Suprapubic skin (tissue), 4 donors: ENCODE measurements at places on chromosomes 5 and 9. TPM values are rescaled to one million over a fixed set of nuclear protein-coding genes. Genes with fewer than 3 reads are reported as not detected.

- no peak overlapping the region for H3K4me3 ChIP-seq
- no peaks in the 10 kb centered on the region for H3K27me3 ChIP-seq
- H3K27ac ChIP-seq, result no peak overlapping the region
- no peaks in the 10 kb centered on the region for H3K36me3 ChIP-seq
- DNase-seq, result no peak
These were observed 958 bp downstream of the CD180 start for GRCh38 chr5:67195406-67196275.

DNA sequence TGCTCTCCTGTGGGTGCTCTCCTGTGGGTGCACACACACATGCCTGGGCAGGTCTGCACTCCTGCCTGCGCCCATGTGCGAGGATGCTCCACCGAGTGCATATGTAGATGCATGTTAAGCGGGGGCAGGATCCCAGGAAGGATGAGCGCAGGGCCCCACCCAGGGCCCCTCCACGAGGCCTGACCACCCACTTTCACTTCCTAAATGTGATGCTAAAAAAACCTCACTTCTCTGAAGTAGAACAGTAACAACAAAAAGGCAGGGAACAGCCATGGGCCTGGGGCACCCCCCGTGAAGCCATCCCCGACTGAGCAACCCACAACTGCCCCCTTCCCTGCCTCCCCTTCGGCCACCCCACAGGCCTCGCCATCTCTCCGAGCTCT, 48.2 kb upstream of the SARDH start:
- H3K27me3 ChIP-seq, result no peaks in the 10 kb centered on the region
- no peak for DNase-seq
- no peak overlapping the region for H3K27ac ChIP-seq
- no peak overlapping the region for H3K4me3 ChIP-seq
- H3K36me3 ChIP-seq, result peaks cover 11% of the 10 kb centered on the region

DNA sequence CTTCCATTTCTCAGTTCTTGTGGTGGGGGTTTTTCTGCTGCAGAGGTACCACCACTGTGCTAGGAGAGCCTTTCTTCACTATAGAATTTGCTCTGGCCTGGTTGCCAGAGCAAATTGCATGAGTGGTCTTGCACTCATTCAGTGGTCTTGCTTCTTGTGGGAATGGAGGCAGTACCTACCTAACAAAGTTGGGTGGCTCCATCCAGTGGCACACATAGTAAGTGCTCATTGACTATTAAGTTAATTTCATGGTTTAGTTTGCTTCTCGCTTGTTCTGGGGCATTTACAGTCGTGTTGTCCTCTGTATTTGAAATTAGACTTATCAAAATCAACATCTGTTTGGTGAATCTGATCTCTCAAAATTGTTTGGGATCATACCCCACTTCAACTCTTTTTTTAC, 23.0 kb downstream of the SLC28A3 start:
- DNase-seq, result no peak
- peaks cover 5% of the 10 kb centered on the region for H3K4me1 ChIP-seq
- no peaks in the 10 kb centered on the region for H3K36me3 ChIP-seq
- H3K27ac ChIP-seq, result no peak overlapping the region
- H3K27me3 ChIP-seq, result no peaks in the 10 kb centered on the region

Gene MUSK
- not detected for total RNA-seq

Gene ZBED3
- 2.2 TPM for total RNA-seq

DNA sequence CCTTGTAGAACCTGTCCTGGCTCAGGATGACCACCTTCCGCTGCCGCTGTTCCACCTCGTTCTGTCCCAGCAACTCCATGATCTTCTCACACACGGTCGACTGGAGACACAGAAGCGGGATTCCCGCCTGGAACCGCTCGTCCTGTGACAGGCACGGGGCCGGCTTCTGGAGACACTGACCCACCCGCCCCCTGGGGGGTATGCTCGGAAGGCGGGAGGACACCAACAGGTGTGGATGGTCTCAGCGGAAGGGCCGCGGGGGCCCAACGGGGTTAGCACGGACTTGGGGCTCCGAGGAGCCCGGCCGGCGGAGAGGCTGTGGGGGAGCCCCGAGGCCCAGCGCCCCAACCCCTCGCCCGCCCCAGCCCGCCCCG, 530 bp downstream of the UCK1 start:
- peaks cover 42% of the 10 kb centered on the region for H3K36me3 ChIP-seq
- peaks cover 14% of the 10 kb centered on the region for H3K4me1 ChIP-seq
- peak; percentile 80 for DNase-seq
- peak overlapping the region; percentile 79 for H3K4me3 ChIP-seq
- H3K27me3 ChIP-seq, result no peaks in the 10 kb centered on the region

DNA sequence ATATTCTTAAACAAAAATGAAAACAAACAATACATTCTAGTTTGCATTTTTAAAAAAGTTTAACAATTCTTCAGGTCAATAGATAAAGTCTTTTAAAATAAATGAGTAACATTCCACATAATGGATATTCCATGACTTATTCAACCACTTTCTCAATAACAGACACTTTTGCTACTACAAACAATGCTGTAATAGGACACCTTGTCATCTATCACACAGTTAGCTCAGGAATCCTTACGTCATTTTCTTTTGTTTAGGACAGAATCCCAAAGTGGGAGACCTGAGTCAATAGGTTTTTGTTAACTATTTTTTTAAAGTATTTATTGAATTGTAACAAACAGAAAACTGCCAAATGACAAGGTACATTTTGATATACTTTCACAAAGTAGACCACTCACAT, 72.5 kb downstream of the CEP120 start:
- H3K36me3 ChIP-seq, result peaks cover 15% of the 10 kb centered on the region
- no peak overlapping the region for H3K4me3 ChIP-seq
- no peak for DNase-seq
- H3K4me1 ChIP-seq, result no peaks in the 10 kb centered on the region

- no peaks in the 10 kb centered on the region for H3K36me3 ChIP-seq
- H3K4me1 ChIP-seq, result peaks cover 8% of the 10 kb centered on the region
- no peak overlapping the region for H3K27ac ChIP-seq
- peaks cover 64% of the 10 kb centered on the region for H3K27me3 ChIP-seq
These were observed 166.0 kb downstream of the OLFM1 start for GRCh38 chr9:135253305-135254004.

Gene RACK1
- total RNA-seq, result 3,646 TPM

DNA sequence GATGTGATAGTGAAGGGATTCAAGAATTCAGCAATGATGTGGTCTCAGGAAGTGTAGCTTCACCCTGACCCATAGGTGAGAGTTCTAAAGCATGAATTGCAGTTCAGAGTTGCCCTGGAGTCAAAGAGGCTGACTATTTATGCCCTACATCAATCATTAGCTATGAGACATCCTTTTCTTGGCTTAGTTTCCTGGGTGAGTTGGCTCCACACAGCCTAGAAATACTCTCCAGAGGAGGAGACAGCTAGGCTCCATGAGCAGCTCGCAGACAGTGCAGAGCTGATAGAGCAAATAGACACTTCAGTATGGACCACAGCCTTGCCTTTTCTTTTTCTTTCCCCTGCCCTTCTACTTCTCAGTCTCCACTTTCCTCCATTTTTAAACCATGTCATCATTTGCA, 1651.8 kb downstream of the MAT2B start:
- DNase-seq, result no peak
- H3K4me1 ChIP-seq, result no peaks in the 10 kb centered on the region
- no peaks in the 10 kb centered on the region for H3K27me3 ChIP-seq
- H3K27ac ChIP-seq, result no peak overlapping the region
- H3K36me3 ChIP-seq, result no peaks in the 10 kb centered on the region
- no peak overlapping the region for H3K4me3 ChIP-seq

Gene ACTBL2
- total RNA-seq, result not detected

GRCh38 chr5:142235050-142235797, 89.6 kb downstream of the SPRY4 start:
- DNase-seq, result no peak
- H3K27ac ChIP-seq, result peak overlapping the region; percentile 8
- H3K4me1 ChIP-seq, result peaks cover 3% of the 10 kb centered on the region
- peaks cover 10% of the 10 kb centered on the region for H3K27me3 ChIP-seq
- H3K4me3 ChIP-seq, result no peak overlapping the region

DNA sequence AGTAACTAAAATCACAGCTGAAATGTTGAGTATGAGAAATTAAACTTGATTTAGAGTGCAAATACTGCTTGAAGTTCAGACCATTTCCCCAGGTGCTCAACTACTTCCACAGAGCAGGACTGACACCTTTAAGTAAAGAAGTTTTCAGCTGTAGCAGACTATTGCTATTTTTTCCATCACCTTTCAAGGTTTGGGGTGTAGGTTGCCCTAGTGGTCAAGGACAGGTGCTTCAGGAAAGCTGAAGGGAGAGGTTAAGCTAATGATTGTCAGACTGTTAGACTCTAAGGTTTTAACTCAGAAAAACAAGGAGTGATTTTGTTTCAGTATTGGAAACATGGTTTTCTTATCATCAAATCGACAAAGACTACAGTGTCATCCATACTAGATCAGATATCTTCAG, 162.1 kb downstream of the CCDC192 start:
- peaks cover 9% of the 10 kb centered on the region for H3K4me1 ChIP-seq
- no peaks in the 10 kb centered on the region for H3K36me3 ChIP-seq
- DNase-seq, result no peak
- no peak overlapping the region for H3K4me3 ChIP-seq

Gene WDR38
- total RNA-seq, result not detected

Gene SPATA31D4
- total RNA-seq, result not detected

Gene IFNA2
- total RNA-seq, result not detected

DNA sequence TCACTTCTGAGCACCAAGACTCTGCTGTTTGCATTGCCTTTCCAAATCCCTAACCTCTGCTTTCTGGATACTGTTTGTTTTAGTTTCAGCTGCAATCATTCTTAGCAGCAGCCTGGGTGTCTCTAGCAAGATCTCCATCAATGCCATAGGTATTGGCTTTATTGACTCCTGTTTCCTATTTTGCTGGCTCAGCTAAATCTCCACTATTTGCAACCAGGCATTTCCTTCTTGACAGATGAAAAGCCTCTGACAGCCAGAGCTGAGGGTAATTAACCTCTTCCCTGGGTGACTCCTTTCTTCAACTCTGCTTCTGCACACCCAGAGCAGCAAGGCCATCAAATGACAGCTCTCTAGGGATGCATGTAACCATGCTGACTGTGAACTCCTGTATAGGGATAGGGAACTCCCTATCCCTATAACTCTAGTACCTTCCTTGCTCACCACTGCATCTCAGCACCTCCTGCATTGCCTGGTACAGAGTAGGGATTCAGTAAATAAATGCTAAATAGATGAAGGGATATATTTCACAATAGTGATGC, 293.5 kb downstream of the TRIM32 start:
- no peaks in the 10 kb centered on the region for H3K4me1 ChIP-seq
- H3K27ac ChIP-seq, result no peak overlapping the region
- no peak for DNase-seq
- H3K4me3 ChIP-seq, result no peak overlapping the region
- no peaks in the 10 kb centered on the region for H3K36me3 ChIP-seq
